Eye (tissue), 1 donor: ENCODE measurements at places on chromosomes 16 and 17.

DNA sequence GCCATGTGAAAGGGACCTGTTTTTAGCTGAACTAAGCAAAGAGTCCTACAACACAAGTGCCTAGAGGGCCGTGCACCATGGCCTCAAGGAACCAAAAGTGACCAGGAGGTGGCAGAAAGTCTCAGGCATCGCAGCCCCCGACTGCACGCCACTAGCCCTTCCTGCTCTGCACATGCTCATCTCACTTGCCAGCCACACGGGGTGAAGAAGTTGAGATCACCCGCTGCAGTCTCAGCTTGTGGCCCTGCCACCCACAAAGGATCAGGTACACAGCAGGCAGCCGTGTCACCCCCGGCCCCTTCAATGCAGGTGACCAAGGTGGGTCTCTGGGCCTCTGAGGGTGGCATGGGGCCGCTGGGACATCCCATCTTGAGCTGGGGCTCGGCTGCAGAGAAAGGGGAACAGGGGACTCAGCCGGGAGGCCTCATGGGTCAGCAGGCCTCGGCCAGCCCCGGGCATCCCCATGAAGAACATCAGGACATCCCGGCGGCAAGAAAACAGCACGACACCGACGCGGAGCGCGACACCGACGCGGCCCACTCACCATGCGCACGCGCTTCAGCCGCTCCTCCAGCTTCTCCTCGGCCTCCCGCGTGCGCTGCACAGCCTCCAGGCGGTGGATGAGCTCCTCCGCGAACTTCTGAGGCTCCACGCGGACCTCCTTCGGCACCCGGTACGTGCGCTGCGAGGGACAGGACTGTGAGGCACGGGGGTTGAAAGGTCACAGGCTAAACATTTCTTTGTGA is 21.0 kb downstream of the PDIA2 start:
- DNase-seq = no peak

DNA sequence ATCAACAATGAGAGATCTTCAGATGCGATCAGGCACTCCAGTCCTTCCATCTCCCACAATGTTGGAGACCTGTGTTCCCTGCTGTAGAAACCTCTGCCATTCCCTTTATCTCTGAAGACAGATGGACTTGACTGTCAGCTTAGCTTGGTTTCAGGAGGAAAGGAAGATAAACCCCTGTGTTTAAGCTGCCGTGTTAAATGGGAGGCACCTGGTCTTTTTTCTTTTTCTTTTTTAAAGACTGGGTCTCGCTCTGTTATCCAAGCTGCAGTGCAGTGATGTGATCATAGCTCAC is 63.1 kb downstream of the USP22 start:
- no peak for DNase-seq

- DNase-seq = peak; percentile 75
These were observed 763 bp upstream of the TOM1L1 start for GRCh38 chr17:54899721-54900456.

DNA sequence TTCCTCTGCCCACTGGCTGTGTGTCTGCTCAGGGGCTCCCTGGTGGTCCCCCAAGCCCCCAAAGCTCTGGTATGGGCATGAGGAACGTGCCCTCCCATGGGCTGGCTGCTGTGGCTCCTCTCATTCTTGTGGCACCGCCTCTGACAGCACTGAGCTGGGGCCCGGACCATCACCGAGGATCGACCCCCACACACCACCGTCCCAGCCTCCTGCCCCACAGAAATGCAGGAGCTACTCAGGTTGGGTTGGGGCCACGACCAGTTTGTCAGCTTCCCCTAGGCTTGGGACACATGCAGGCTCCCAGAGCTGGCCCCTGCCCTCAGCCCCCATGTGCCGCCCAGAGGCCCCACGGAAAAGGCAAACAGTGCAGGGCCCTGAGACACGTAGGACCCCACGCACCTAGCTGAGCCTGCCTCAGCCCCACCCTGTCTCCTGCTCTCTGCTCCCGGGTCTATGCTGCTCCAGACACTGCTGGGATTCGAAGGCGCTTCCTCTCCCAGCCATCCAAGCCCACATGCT is 3.3 kb upstream of the CASKIN1 start:
- DNase-seq = no peak

- no peak for DNase-seq
These were observed at the start of gene PRCD for GRCh38 chr17:76539631-76540271. PRCD (plus strand) TSS chr17:76540044; CDS start chr17:76540142, 98 bp downstream.

DNA sequence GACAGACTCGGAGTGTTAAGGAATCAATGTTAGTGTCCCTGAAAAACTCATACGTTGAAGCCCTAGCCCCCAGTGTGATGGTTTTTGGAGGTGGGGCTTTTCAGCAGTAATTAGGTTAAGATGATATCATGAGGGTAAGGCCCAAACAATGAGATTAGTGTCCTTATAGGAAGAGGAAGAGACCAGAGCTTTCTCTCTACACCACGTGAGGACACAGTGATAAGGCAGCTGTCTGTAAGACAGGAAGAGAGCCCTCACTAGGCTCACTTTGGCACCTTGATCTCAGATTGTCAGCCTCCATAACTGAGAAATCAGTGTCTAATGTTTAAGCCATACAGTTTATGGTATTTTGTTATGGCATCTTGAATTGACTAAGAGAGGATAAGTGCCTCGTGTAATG is 403.2 kb downstream of the NPIPA7 start:
- DNase-seq = no peak

DNA sequence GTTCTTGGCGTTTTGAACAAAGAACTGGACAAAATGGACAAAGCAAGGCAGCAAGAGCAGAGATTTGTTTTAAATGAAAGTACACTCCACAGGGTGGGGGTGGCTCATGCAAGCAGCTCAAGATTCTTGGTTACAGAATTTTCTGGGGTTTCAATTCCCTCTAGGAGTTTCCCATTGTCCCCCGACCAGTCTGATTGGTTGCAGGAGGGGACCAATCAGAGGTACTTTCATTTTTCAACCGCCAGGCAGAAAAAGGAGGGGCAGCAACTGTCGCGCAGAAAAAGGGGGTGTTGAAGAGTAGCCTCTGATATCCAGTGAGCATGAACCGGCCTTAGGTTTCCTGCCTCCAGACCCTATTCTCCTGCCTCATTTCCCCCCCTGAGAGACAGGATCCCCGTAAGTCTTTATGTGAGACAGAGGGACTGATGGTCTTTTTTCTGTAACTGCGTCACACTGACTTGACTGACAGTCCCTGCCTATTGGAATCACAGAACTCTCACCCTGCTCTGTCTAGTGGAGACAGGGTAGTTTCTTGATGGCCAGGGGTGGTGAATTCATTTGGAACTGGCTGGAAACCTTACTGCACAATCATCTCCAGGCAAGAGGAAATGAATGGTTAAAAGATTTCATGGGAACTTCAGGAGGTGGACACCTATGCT is 59.4 kb upstream of the ALOX12 start:
- DNase-seq = no peak

- no peak for DNase-seq
These were observed 42.7 kb downstream of the GNA13 start for GRCh38 chr17:65013613-65014391.

DNA sequence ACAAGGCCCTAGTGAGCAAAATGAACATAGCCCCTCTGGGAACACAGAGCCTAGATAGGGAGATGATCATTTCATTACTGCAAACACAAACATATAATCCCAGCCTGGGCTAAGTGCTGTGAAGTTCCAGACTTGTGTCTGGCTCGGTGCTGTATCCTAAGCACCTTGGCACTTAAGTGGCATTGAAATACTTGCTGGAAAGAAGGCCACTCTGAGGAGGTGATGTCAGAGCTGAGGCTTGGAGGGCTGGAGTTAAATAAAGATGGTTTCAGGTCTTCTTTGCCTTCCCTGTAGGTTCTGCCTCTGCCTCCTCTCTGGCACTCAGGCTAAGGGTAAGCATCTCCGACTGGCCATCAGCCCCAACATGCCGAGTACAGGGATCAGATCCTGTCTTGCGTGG is 2.4 kb upstream of the CACNA1G start:
- no peak for DNase-seq

DNA sequence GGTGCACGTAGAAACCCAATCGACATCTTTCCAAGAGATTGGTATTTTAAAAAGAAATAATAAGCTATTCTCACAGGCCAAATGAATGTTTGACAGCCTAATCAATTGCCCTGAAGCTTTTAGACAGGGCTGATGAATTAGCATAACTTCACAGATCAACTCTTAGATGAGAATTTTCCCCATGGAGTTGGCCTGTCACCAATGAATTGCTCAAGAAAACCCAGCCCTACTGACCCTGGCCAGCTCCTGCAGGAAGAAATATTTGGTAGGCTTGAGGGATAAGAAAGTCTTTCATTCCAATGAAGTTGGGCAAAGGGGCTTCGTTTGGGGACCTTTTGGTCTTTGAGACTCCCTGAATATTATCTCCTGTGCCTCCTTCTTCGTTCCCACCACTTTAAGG is 23.4 kb upstream of the SEC14L1 start:
- DNase-seq = no peak

DNA sequence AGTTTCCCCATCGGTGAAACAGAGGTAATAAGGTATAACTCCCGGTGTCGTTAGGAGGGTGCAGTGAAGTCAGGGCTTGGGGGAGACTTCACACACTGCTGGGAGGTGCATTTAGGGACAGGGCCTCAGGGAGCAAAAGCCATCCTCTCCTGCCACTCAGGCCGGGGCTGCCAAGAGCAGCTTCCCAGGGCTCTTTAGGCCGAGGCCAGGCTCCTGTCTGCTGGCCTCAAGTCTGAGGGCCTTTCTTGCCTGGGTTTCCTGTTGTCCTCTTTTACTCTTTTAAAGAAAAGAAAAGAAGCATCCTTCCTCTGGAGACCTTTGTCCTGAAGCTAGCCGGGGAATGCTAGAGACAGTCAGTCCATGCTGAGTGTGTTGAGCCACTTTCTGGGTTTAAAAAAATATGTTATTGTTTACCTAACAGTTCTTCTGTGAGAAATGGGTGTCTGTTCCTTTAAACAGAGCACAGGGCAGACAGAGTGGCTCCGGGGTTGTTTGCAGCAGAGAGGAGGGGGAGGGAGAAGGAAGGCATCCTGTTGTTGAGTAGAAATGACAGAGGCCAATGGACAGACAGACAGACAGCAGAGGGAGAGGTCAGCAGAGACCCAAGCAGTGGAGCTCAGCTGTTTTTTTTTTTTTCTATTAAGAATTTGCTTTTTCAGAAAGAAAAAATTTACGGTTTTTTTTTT is 79.1 kb downstream of the C17orf67 start:
- DNase-seq = no peak

DNA sequence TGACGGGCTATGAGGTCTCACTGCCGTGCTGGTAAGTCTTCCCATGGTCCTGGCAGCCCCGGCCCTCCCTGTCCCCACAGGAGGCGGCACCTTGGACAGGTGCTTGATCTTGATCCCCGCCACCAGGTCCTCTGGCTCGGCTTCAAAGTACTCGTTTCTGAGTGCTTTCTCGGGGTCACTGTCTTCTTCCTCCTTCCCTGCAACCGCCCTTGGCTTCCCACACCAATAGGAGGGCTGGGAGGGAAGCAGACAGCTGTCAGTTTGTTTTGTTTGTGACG is 31.9 kb upstream of the RNPS1 start:
- no peak for DNase-seq

DNA sequence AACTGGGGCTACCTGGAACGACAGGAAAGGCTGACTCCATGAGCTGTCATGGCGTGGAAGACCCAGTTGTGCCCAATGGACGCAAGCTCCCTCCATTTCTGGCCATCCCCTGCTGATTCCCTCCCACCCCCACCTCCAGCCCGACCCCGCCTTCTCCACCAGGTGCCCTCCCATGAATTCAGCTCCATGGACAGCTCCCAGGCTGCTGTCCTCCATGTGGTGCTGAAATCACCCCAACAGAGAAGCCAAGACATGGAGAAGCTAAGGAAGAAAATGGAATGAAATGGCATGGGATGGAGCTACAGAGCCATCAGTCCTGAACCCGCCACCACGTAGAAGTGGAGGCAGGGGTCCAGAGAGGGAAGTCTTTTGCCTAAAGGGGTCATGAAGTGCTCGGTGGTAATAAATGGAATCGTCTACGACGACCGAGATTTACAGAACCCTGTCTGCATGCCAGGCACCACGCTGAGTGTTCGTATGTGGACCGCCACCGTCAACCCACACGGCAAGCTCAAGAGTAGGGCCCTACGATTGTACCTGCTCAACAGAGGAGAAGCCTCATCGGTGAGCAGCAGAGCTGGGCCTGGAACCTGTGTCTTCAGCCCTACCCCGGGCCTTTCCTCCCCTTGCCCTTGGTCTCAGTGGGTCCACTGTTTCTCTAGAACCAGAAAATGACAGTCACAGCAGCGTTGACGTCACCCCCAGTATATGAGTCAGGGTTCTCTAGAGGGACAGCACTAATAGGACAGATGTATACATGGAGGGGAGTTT is 9.3 kb upstream of the ZC3H18 start:
- peak; percentile 52 for DNase-seq

DNA sequence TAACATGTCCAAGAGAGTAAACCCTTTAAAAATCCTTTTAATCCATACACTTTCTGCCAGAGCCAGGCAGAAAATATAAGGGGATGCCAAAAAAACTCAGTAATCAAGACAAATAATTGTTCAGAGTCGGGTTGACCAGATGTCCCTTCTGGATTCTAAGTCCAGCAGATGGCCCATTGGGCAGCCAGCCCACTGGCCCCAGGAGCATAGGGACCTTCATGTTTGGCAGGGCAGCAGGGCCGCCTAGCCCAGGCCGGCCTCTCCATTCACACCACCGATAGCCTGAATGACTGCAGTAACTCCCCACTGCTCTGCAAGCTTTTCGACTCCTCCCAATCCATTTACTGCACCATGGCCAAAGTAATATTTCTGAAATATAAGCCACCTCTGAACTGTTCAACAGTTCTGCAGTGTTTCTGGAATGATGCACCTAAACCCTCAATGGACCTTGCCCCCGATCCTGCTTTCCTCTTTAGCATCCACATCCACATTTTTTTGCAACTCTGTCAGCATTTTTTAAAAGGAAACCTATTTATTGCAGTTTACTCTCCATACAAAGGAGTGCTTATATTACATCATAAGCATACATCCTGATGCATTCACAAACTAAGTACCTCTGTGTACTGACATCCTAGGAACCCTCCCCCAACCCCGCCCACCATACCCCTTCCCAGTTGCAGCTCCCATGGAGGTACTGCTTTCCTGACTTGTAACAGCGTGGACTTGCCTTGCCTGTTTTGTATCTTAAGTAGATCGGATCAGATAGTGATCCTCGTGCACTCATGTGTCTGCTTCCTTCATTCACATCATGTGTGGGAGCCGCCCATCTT is 46.4 kb downstream of the LDHD start:
- DNase-seq = no peak

GRCh38 chr16:69712914-69713581 is 13.3 kb downstream of the NQO1 start:
- DNase-seq = no peak

- DNase-seq = no peak
These were observed 73.2 kb downstream of the CMIP start for GRCh38 chr16:81517629-81518438.

DNA sequence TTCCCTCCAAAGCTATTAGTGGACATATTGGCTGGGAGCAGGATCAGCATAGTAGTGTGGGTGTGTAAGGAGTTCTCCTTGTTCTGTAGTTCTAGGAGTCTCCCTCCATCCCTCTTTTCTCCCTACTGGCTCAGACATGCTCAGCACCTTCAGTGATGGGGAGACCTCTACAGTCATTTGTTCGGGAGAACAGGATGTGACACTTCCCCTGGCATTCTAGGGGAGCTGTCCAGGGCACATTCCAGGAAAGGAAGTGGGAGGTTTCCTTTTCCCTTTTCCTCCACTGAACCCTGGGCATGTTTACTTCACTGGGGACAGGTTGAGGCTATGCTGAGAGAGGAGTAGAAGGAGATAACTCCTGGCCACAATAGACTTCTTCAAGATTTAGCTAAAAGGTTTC is 86.5 kb downstream of the MYH13 start:
- DNase-seq = no peak
